Fibroblast of mammary gland (primary cell): ENCODE measurements at places on chromosomes 6 and 20.

- no peak for DNase-seq
These were observed 33.8 kb downstream of the RANBP9 start for GRCh38 chr6:13677878-13678254.

DNA sequence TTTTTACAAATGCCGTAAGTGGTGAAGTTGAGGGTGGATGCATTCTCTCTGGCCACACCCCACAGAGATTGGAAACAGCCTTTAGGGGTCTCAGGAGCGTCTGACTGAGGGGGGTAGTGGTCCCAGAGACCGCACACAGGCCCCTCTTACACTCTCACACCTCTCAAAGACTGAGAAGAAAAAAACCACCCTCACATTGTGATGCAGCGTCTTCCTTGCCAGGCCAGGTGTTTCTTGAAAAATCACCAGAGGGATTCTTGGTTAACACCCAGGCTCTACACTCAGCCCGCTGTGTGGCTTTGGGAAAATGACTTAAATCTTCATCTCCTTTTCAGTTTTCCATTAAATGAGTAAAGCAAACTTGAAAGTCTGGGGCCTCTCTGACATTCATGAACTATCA is 115.8 kb upstream of the SPTLC3 start:
- no peak for DNase-seq

- DNase-seq = no peak
These were observed 569.0 kb downstream of the KIF16B start for GRCh38 chr20:16004108-16004854.

GRCh38 chr6:139751179-139751578 is 376.7 kb upstream of the CITED2 start:
- peak; percentile 30 for DNase-seq

DNA sequence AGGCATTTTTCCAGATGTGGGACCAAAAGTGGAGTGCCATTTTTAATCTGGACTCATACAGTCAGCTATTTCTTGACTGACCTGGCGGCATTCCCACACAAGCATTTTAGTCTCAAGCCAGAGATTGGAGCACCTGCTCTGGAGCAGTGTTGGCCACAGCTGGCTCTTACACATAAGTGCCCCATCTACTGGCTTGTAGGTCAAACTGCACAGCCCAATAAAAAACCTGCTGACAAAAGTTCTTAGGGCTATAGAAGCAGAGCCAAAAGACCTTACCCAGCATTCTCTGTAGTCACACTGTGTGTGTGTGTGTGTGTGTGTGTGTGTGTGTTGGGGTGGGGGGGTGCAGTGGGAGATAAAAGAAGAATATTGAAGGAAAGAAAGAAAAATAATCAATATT is 38.6 kb upstream of the SENP6 start:
- peak; percentile 54 for DNase-seq

- no peak for DNase-seq
These were observed 225.5 kb downstream of the TAF4 start for GRCh38 chr20:61839912-61840778.

GRCh38 chr6:27145731-27146455 is 101.6 kb upstream of the PRSS16 start:
- DNase-seq = peak; percentile 93

GRCh38 chr20:19552221-19553180 is 205.6 kb upstream of the RIN2 start:
- DNase-seq = no peak

GRCh38 chr6:118921084-118921483 is 13.9 kb downstream of the MCM9 start:
- no peak for DNase-seq
